Ascending aorta (tissue), 2 donors: ENCODE measurements at places on chromosomes 1 and 21. TPM values are rescaled to one million over a fixed set of nuclear protein-coding genes. Genes with fewer than 3 reads are reported as not detected.

DNA sequence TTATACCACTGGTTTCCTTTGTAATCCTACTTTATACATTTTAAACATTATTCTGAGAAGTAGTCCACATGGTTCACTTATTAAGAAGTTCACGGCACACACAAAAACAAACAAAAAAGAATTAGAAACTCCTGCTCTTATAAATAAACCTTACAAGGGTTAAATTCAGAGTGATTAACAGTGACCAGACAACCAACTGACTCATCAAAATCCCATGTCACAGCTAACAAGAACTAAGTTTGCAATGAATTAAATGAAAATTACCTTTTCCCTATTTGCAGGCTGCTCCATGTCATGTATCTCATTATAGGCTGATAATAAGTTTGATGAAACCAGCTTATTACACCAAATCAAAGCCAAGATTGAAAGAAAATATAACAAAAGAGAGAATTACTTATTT, 77.5 kb downstream of the PUM1 start:
- H3K4me3 ChIP-seq, result no peak overlapping the region
- DNase-seq, result no peak
- peaks cover 4% of the 10 kb centered on the region for H3K4me1 ChIP-seq
- no peaks in the 10 kb centered on the region for H3K27me3 ChIP-seq
- H3K27ac ChIP-seq, result no peak overlapping the region

The SPRR2A gene
- total RNA-seq, result not detected

GRCh38 chr1:161131523-161132409, 701 bp downstream of the DEDD start:
- H3K36me3 ChIP-seq, result peaks cover 16% of the 10 kb centered on the region
- peak overlapping the region; percentile 96 for H3K27ac ChIP-seq
- peaks cover 27% of the 10 kb centered on the region for H3K4me1 ChIP-seq
- peak overlapping the region; percentile 71 for H3K4me3 ChIP-seq
- no peaks in the 10 kb centered on the region for H3K27me3 ChIP-seq

DNA sequence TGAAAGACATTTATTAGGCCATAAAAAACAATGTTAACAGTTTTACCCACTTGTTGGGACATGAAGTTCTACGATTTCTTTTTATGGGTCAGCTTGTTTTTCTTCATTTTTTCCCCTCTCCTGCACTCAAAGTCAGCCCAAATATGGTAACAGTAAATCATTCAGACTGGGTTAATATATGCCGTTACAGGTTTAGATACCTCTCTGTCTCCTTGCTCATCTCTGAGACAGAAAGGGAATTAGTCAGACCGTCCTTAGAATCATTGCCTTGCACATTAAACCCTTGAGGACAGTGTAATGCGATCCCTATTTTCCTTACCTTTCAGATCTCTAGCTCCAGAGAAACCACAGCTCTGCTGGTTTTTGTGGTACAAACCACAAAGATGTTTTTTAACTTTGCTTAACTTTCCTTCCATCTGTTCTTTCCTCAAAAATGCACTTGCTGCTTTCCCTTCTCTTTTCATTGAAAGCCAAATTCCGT, 613.3 kb downstream of the PLPP3 start:
- H3K27me3 ChIP-seq, result no peaks in the 10 kb centered on the region
- no peak overlapping the region for H3K4me3 ChIP-seq
- DNase-seq, result no peak
- no peaks in the 10 kb centered on the region for H3K36me3 ChIP-seq

DNA sequence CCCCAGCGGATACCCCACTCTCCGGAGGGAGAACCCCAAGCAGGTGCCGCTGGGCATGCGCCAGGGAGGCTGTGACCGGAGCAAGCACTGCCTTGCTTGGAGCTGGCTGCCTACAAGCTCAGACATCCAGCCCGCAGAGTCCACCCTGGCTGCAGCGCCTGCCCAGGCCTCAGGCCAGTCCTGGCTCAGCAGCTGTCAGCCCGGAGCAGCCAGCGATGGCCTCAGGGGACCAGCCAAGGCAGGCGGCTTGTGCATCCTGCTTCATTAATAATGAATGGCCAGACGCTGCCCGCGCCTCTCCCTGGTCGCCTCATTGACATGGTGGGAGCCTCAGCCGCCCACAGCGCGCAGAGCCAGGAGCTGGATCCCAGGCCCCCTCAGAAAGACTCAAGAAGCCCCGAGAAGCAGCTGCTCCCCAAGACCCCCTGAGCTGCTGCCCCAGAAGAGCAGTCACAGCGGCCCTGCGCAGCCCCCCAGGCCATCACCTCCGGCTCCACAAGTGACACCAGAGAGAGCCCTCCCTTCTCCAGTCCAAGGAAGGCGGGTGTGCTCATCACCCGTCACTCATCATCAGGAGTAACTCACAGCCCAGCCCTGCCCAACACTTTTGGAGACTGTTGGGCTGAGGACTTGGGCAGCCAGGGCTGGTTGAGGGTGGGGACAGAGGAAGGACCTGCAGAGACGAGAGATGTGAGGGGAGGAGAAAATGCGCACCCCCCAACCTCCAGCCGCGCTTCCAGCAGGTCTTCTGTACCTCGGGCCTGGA, 19.6 kb downstream of the KCNAB2 start:
- H3K4me3 ChIP-seq, result no peak overlapping the region
- H3K4me1 ChIP-seq, result no peaks in the 10 kb centered on the region
- H3K36me3 ChIP-seq, result no peaks in the 10 kb centered on the region
- no peaks in the 10 kb centered on the region for H3K27me3 ChIP-seq

DNA sequence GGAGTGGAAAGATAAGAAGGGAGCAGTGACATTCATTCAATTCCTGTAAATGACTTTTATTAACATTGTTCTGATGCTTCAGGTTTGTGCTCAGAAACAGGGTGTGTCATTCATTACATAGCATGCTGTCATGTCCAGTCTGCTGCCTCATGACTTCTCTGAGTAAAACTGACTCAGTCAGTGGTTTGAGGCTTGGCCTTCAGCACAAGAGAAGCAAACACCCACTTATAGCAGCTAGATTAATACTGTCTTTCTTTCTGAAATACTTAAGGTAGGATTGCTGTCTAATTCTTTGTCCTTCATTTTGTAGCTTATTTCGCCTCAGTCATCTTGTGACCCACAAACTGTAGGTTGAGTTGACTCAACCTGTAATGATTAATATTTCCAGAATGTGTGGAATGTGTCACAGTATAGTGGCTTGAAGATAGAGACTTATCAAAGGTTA, 32.9 kb downstream of the RASAL2 start:
- no peaks in the 10 kb centered on the region for H3K27me3 ChIP-seq
- DNase-seq, result no peak
- no peak overlapping the region for H3K27ac ChIP-seq
- no peaks in the 10 kb centered on the region for H3K4me1 ChIP-seq
- no peaks in the 10 kb centered on the region for H3K36me3 ChIP-seq

The POLR3GL gene
- total RNA-seq, result 22.9 TPM

DNA sequence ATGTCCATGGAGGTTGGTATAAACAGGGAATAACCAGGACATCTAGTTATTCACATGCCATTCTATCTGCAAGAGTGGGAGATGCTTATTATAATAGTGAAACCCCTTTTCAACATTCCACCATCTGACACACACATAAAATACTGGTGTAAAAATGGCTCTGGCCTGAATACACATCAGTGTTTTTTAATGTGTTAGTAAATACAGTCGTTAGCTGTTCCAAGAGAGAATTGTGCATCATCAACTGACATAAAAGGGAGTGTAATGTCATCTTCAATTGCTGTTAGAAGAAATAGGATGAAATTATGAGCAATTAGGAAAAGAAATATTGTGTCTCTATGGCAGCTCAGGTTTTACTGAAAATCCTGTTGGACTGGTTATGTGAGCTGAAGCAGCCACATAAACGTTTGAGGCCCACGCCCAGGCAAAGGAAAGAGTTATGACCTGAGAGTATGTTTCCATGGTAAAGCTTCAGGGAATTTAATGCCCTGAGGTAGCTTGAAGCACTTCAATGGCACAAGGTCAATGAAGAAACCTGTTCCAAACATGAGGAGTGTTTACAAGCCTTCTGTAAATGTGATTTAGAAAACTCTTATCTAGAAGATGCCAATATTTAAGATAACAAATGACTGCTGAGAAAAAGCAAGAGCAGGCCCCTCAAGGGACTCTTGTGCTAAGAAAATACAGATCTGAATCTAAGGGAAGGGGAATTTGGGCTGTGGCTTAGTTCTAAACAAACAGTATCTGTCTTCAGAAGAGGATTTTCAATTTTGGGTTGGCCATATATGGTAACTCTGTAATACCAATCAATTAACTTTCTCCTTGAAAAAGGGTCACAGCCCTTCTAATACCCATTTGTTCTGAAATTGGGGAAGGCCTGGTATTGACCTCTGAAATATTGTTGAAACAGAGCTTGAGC, 384.3 kb downstream of the SEC16B start:
- no peak for DNase-seq
- no peak overlapping the region for H3K27ac ChIP-seq
- no peaks in the 10 kb centered on the region for H3K4me1 ChIP-seq
- no peaks in the 10 kb centered on the region for H3K36me3 ChIP-seq
- H3K27me3 ChIP-seq, result no peaks in the 10 kb centered on the region

The SKI gene
- 139 TPM for total RNA-seq

DNA sequence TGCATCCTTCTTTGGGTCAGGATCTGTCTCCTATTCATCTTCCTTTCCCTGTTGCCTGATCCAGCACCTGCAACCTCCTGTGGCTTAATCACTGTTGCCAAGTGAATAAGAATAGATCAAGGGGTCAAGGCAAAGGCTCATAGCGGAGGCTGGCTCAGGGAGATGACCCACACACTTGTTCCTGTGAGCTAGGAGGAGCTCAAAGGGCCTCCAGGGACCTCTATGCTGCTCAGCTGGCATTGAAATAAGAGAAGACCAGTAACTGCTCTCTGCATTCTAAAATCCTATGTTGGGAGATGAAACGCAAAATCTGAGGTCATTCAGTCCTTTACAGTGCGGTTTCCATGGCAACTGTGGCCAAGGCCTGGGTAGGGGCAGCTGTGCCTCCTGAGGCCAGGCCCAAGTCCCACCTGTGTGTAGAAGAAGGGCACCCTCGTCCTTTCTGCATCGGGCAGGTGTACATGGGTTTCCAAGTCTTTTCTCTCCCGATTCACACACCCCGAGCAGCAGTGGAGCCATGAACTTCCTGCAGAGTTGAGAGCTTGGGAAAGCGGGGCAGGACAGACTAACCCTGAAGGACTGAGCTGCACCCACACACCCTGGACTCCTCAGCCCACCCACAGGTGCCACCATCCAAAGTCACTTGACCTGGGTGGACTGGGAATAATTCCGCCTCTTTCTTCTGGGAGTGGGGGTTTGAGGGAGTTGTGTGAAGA, 27.8 kb upstream of the STUM start:
- H3K4me3 ChIP-seq, result no peak overlapping the region
- no peak for DNase-seq
- no peaks in the 10 kb centered on the region for H3K4me1 ChIP-seq
- H3K27ac ChIP-seq, result no peak overlapping the region

The NHLH1 gene
- total RNA-seq, result not detected

DNA sequence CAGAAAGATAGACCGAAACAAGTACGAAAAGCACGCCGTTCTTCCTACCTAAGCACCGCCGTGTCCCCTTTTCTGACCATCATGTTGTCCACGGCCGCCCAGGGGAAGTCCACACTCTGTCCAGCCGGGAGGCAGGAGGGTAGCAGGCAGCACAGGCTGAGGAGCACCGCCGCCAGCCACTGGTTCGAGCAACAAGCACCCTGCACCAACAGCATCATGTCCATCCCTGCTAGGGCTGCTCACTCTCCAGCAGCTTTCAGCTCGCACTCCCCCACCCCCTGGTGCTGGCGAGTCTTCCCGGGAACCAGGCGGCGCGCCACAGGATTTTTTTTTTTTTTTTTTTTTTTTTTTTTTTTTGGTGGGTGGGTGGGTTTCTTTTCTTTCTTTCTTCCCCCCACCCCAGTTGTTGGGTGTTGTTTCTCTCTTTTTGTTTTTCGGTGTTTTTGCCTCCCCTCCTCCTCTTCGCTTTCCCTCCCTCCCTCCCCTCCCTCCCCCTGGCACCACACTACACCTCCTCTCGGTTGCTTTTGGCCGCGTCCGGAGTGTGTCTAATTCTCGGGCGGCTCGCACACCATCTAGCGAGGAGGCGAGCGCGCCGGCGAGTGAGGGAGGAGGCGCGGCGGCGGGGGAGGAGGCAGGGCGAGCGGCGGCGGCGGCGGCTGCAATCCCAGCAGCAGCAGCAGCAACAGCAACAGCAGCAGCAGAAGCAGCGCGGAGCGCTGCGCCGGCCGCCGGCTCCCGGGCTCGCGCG, at the start of gene NEGR1:
TSS of gene NEGR1 (minus strand) at position 269 of the 751 bp plus-strand sequence.
- DNase-seq, result peak; percentile 94
- no peaks in the 10 kb centered on the region for H3K36me3 ChIP-seq
- H3K27ac ChIP-seq, result peak within 1 kb of the TSS; percentile 95
- H3K4me1 ChIP-seq, result peaks cover 5% of the 10 kb centered on the region
- H3K4me3 ChIP-seq, result peak within 1 kb of the TSS; percentile 95

DNA sequence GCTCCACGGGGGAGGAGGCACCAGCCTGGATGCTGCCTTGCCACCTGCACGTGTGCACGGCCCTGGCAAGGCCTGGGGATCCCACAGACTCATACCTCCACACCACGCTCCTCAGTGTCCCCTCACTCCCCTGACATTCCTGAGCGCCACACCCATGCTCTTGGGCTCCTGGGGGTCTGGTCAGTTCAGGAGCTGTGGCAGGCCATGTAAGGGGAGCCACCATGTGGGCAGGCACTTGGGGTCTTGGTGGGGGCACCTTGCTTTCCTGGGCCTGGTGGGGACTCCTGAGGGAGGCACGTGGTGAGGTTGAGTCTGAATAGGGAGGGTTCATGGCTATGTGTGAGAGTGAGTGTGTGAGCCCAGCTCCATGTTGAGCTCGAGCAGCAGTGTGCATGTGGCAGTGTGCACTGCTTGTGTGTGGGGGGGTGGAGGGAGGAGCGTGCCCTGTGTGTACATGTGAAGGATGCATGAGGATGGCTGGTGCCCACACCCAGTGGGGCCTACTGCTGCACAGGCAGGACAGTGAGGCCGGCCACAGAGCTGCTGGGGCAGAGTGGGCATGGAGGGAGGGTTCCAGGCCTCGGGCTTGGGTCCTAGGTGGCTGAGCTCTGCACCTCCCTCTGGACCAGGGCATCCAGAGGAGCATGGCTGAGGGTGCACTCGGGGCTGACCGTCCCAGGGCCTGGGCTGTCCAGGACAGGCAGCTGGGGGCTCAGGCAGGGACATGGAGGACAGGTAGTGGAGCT, 1.6 kb downstream of the GJC2 start:
- H3K36me3 ChIP-seq, result peaks cover 22% of the 10 kb centered on the region
- no peak overlapping the region for H3K4me3 ChIP-seq
- H3K4me1 ChIP-seq, result peaks cover 30% of the 10 kb centered on the region
- peak overlapping the region; percentile 81 for H3K27ac ChIP-seq

GRCh38 chr1:246690100-246690499, 34.1 kb upstream of the SCCPDH start:
- no peak for DNase-seq
- H3K36me3 ChIP-seq, result no peaks in the 10 kb centered on the region
- H3K4me3 ChIP-seq, result no peak overlapping the region
- H3K27me3 ChIP-seq, result no peaks in the 10 kb centered on the region
- no peak overlapping the region for H3K27ac ChIP-seq

The PTAFR gene
- total RNA-seq, result 13.1 TPM
